ENCODE measurements at places on chromosomes 16 and 17.

- DNase-seq = no peak
Measured at GRCh38 chr17:47980541-47980940, 9.6 kb downstream of the CDK5RAP3 start.

DNA sequence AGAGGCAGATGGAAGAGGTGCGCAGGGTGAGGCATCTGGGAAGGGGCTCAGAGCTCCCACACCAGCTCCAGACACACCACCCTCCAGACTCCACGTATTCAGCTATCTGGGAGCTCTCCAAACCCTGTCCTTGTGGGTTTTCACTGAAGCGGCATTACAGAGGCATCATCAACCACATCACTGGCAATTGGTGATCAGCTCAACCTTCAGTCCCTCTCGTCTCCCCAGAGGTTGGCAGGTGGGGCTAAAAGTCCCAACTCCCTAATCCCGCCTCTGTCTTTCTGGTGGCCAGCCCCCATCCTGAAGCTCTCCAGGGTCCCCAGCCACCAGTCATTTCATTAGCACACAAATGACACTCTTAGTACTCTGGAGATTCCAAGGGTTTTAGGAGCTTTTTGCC, 123.9 kb downstream of the KCNJ12 start:
- DNase-seq = no peak

- DNase-seq = no peak
Measured at GRCh38 chr17:17812211-17813054, 24.4 kb downstream of the SREBF1 start.

GRCh38 chr16:86846136-86846535, 267.8 kb downstream of the FOXL1 start:
- DNase-seq = no peak

GRCh38 chr16:67774457-67774853, 31.9 kb downstream of the RANBP10 start:
- no peak for DNase-seq
